ENCODE measurements at places on chromosomes 1 and 21.

- peak; percentile 65 for DNase-seq
Observed at GRCh38 chr1:32178380-32179192, 889 bp upstream of the TXLNA start.

- no peak for DNase-seq
Observed at GRCh38 chr1:77631751-77632150, 50.7 kb downstream of the ZZZ3 start.

DNA sequence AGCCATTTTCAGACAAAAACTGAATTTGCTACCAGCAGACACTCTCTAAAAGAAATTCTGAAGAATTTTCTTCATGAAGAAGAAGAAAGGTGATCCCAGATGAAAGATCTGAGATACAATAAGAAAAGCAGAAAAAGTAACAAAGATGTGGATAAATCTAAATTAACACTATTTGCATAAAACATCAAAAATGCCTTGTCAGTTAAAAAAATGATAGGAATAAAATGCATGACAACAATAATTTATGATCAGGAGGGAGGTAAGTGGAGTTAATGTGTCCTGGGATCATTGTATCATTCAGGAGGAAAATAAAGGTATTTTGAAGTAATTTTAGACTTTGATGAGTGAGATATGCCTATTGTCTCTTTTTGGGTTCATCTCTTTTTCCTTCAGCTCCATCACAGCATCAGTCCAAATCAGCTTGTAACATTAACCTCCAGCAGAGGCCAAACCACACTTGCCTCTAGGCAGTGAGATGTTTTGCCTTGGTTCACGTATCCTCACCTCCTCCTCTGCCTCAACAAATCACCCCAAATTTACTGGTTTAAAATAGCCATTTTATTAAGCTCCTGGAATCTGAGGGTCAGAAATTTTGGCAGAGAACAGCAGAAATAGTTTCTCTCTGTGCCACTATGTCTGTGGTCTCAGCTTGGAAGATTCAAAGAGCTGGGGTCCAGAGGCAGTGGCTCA is 76.9 kb upstream of the HIVEP3 start:
- no peak for DNase-seq

- peak; percentile 18 for DNase-seq
Observed at GRCh38 chr21:46062471-46063211, 35.3 kb upstream of the COL6A2 start.

DNA sequence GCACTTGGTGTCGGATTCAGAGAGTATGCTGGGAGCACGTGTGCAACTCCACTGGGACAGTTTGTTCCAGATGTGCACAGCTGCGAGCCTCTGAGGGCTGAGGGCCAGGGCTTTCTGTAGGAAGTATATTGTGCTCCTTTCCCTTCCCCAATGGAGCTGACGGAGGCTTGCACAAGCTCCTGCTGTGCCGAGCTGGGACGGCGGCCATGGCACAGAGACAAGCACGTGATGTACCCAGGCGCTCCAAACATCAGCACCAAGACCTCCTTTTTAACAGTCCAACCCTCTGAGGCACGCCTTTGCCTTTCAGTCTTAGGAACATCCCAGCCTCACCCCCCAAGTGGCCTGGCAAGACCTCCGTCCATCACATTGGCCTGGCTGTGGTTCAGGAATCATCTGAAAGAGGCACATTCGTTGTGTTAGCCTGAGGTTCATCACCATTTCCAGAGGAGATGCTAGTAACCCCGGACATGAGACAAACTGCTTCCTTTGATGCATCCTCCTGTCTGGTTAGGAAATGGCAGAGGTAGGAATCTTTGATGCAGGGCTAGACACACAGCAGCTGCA is 339.2 kb upstream of the KAZN start:
- peak; percentile 43 for DNase-seq

GRCh38 chr1:3569436-3569835 is 41.9 kb downstream of the MEGF6 start:
- no peak for DNase-seq
